ENCODE measurements at places on chromosomes 2 and 18. TPM values are rescaled to one million over a fixed set of nuclear protein-coding genes. Genes with fewer than 3 reads are reported as not detected.
A peak's percentile ranks its signal among the peaks of the same experiment; 100 is the strongest.

- peak; percentile 64 for DNase-seq
Observed at GRCh38 chr2:84888401-84889276, 7.8 kb upstream of the TRABD2A start.

- no peak for DNase-seq
Observed at GRCh38 chr18:27762054-27762453, 414.9 kb downstream of the CDH2 start.

DNA sequence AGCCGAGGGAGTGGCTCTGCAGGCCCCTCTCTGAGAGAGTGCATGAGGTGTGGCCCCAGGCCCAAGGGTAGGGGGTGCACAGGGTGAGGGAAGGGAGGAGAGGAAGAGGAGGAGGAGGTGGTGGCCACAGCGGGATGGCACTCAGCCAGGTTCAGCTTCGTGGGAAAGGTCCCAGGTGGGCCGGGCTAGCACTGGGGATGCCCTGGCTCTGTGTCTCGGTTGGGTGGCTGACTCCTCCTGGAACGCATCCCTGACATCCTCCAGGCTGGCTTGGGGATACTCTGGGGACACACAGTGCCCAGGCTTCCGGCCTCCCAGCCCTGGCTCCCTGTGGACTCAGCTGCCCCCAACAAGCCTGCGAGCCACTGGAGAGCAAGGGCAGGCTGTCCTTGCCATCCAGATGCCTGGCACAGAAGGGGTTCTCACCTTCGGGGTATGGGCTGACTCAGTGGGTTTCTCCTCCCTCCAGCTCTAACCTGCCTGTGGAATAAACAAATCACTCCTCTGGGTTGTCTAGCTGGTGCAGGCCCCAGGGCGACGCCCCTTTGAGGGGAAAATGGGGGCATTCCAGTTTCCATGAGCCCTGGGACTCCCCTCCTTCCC is 582 bp upstream of the ZAP70 start:
- DNase-seq, result no peak

DNA sequence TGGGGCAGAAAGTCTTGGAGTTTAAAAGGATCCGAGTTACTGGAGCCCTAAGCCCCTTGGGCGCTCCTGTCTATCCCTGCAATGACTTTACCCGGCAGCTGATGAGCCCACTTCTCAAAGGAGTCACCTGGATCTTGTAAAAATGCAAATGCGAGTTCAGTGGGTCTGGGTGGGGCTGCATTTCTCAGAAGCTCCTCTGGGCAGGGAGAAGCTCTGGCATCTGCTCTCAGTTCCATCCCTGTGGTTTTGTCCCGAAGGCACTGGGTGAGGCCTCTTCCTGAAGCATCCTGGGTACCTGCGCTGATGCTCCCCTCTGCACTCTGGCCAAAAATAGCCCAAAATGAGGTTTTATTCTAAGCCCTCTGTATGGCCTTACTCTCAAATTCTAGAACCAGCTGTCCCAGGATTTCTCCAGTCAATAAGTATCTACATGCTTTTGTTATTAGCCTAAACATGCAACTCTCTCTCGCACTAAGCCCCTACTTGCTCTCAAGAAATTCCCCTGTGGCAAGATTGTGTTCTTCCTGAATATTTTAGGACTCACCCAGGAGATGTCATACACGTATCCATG is 167.8 kb upstream of the APCDD1 start:
- DNase-seq, result no peak

DNA sequence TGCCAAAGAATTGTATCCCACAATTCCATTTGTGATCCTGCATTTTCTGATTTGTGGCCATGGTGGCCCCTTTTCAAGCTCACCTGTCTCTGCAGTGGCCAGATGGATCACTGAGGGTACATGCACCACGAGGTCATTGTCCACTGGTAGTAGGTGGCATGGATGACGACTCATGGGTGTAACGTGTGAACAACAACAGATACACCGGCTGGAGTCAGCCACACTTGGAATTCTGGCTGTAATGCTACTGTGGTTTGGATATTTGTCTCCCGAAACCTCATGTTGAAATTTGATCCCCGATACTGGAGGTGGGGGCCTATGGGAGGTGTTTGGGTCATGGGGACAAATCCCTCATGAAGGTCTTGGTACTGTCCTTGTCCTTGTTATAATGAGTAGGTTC is 102.2 kb upstream of the TAF1B start:
- DNase-seq, result no peak

DNA sequence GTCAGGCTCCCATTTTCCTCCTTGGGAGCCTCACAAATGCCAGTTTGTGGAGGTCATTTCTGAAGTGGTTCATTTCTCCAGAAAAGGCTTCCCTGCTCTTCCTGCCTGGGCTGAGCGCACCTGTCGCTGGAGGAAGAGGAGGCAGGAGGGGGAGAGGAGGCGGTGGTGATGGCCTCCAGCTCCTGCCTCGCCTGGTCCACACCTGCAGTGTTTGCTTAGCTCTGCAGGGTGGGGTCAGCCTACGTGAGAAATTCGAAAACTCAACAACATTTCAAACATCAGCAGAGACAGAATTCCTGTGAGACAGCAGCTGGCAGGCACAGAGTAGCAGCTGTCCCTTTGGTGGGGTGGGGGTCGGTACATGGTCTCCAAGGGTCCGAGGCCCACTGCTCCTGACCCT is 7.9 kb downstream of the IMPA2 start:
- DNase-seq, result peak; percentile 65

ABCG5 gene
- 0.09 TPM for total RNA-seq

CAVIN2 gene
- 16.2 TPM for total RNA-seq

UBE2E3 gene
- 54.6 TPM for total RNA-seq

ANKRD23 gene
- total RNA-seq, result 4.3 TPM
